Stimulated activated CD4-positive, alpha-beta T cell treated with anti-CD3 and anti-CD28 coated beads, Interleukin-1b, Interleukin-23, amount 100 ng/mL, for 1 hour (primary cell): ENCODE measurements at places on chromosomes 7 and 10.
A peak's percentile ranks its signal among the peaks of the same experiment; 100 is the strongest.

DNA sequence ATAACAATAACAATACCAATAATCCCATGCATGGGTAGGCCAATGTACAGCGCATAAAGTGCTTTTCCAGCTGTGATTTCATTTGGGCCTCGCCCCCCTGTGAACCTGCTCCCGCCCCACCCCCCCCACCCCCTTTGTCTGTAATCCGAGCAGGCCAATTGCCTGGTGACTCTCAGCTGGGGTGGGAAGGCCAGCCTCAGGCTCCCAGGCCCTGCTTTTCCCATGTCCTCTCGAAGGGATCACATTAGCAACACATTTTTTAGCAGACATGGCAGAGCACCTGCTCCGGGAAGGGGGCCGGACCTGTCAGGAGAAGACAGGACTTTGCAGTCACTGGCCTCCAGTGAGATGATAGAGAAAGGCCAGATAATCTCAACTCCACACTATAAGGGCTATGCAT is 439.3 kb downstream of the RPS24 start:
- no peak for DNase-seq

- DNase-seq, result no peak
Observed at GRCh38 chr7:17302575-17303142, 4.2 kb downstream of the AHR start.

GRCh38 chr10:90062786-90063185 is 361.4 kb downstream of the KIF20B start:
- DNase-seq, result no peak

DNA sequence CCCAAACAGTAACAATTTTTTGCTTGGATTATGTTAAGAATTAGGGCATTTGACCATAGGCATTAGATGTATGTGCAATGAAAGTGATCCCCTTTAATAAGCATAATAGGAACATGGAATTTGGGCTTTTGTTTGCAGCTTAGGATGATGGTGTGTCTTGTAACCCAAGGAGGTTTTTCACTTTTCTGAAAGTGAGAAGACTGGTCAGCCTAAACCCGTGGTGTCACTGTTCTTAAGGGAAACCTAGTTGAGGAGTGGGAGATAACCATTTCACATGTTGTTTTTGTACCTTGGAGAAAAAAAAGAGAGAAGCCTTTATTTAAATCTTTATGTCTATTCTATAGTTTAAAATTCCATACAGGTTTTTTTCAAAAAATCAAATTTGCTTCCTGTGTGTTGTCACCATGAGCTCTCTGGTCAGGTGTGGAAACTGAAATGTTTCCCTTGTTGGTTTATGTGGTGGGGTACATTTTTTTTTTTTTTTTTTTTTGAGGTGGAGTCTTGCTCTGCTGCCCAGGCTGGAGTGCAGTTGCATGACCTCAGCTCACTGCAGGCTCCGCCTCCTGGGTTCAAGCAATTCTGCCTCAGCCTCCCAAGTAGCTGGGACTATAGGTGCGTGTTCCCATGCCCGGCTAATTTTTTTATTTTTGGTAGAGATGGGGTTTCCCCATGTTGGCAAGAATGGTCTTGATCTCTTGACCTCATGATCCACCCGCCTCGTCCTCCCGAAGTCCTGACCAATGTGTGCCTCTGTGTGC is 7.7 kb downstream of the CCM2 start:
- DNase-seq, result no peak

DNA sequence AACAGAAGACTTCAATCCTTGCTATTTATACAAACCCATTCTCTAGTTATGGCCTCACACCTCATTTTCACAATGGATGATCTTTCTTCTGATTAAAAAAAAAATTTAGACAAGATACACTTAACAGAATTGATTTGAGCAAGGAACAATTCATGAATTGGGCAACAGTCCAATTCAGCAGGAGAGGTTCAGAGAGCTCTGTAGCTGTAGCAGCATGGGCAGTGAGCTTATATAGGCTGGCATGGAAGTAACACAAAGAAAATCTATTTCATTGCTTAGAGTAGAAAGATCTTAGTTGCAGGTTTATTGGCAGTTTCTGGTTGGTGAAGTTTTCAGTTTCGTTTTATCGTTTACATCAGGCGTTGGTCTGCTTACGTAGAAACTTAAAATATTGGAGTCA is 23.0 kb upstream of the LRGUK start:
- no peak for DNase-seq

- DNase-seq, result no peak
Observed at GRCh38 chr7:104793066-104793465, 220.9 kb upstream of the KMT2E start.

GRCh38 chr10:116126239-116126638 is 146.8 kb downstream of the GFRA1 start:
- no peak for DNase-seq

GRCh38 chr10:511101-511848 is 178.2 kb downstream of the DIP2C start:
- DNase-seq, result peak; percentile 80

GRCh38 chr7:75737856-75738603 is 711 bp downstream of the HIP1 start:
- DNase-seq, result no peak
